ENCODE measurements at places on chromosomes 5 and 9.

- DNase-seq, result no peak
Observed at GRCh38 chr9:130949188-130950038, 10.4 kb upstream of the FIBCD1 start.

GRCh38 chr5:60597572-60598320, 102.2 kb downstream of the DEPDC1B start:
- no peak for DNase-seq

GRCh38 chr5:177089825-177090641, 3.3 kb downstream of the FGFR4 start:
- no peak for DNase-seq

- DNase-seq, result no peak
Observed at GRCh38 chr5:58276431-58276830, 183.5 kb downstream of the PLK2 start.

DNA sequence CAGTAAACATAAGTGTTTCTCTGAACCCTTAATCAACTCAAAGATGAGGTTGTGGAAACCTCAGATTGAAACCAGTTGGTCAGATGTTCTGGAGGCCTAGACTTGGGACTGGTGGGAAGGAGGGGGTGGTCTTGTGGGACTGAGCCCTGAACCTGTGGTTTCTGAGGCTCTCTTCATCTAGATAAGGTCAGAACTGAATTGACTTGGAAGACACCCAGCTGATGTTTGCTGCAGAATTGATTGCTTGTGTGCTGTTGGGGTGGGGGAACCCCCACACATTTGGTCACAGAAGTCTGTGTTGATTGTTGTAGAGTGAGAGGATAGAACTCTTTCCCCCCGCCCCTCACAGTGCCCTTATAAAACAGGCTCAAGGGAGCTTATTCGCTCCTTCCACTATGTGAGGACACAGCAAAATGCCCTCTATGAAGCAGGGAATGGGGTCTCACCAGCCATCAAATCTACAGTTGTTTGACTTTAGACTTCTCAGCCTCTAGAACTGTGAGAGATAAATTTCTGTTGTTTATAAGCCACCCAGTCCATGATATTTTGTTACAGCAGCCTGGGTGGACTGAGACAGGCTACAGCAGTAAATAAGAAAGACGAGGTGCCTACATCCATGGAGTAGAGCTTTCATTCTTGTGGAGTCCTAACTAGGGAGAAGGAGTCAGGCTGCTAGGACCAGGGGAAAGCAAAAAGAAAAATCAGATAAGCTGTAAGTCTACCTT, 25.7 kb upstream of the UGCG start:
- peak; percentile 30 for DNase-seq

- DNase-seq, result no peak
Observed at GRCh38 chr9:2243666-2244555, 228.8 kb downstream of the SMARCA2 start.

GRCh38 chr5:91293131-91293530, 90.0 kb downstream of the ARRDC3 start:
- no peak for DNase-seq

DNA sequence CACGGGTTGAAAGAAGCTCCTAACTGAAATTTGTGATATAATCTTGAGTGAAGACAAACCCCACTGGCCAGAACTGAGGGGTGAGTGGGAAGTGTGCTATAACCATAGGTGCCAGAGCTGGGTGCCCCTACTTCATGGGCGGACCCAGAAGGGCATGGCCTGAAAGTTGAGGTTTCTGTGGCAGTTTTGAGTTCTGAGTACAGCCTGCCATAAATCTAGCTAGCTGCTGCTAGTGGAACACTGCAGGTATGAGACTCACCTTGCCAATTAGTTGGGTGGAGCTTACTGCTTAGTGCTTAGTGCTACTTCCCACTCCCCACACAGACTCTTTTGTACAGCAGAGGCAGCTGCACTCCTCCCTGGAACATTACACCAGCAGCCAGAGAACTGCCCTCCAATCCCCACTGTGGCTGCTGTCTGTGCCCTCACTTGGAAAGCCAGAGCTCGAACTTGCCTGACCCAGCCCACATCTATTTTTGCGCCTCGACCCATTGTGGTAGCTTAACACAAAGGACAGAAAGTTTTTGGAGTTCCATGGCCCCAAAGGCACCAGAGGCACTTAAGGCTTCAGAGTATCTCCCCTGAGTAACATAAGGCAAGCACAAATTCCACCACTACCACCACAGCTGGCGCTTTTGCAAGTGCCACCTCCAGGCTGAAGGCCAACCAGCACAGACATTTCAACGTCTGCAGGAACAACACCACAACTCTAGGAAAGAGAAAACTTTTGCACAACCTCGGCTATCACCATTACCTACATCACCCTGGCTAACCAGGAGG, 27.1 kb upstream of the PTGER4 start:
- DNase-seq, result no peak

DNA sequence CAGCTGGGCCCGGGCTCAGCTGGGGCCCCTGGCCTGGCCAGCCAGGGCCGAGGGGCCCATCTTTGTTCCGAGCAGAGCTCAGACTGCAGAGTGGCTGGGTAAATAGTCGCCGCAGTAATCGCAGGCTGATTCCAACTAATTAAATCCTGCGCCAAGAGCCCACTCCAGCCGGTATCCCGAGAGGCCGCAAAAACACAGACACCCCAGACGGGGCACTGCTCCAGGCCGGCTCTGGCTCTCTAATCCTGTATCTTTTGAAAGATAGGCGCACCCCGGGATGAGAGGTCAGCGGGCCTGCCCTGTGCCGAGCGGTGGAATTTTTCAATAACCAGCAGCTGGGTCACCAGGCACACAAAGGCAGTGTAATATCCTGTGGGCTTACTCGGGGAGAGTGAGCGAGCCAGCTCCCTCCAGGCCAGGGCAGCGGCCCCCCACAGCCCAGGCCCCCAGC, 57.7 kb downstream of the LMX1B start:
- DNase-seq, result no peak

DNA sequence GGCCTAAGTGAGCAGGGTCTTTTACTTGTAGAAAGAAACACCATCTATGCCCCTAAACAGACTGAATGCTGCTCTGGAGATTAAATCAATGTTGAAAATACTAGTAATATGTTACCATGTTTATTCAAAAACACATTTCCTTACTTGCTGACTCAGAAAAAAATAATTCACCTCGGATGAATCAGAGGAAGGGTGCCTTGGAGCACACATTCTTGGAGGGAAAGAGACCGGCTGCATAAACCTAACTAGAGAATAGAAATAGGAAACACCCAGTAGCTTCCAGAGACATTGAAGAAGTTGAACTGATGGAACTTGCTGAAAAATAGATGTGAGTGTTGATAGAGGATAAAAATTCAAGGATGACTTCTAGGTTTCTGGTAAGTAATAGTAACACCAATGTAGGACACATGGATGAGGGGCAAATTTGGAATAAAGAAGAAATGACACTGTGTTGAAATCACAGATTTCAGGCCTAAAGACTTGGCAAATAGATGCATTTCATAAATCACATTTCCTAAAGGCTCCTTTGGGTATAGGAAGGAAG, 76.9 kb upstream of the MINAR2 start:
- no peak for DNase-seq

GRCh38 chr9:33351547-33351946, 50.8 kb downstream of the AQP7 start:
- DNase-seq, result no peak

DNA sequence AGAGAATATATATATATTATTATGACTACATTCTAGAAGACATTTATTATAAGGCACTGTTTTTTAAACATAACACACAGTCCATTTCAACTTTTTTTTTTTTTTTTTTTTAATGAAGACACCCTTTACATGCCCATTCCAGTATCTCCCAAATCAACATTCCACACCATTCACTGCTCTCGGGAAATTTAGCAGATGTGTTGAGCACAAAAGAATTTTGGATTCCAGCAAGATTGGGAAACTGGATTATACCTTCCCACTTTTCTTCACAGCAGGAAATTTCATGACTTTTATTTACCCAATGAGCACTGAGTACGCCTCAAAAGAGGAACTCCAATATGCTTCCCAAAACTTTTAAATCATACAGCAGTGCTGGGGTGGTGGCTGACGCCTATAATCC, 333.6 kb upstream of the DAB2 start:
- DNase-seq, result no peak

GRCh38 chr5:60178101-60178500, 284.6 kb upstream of the PDE4D start:
- DNase-seq, result no peak

DNA sequence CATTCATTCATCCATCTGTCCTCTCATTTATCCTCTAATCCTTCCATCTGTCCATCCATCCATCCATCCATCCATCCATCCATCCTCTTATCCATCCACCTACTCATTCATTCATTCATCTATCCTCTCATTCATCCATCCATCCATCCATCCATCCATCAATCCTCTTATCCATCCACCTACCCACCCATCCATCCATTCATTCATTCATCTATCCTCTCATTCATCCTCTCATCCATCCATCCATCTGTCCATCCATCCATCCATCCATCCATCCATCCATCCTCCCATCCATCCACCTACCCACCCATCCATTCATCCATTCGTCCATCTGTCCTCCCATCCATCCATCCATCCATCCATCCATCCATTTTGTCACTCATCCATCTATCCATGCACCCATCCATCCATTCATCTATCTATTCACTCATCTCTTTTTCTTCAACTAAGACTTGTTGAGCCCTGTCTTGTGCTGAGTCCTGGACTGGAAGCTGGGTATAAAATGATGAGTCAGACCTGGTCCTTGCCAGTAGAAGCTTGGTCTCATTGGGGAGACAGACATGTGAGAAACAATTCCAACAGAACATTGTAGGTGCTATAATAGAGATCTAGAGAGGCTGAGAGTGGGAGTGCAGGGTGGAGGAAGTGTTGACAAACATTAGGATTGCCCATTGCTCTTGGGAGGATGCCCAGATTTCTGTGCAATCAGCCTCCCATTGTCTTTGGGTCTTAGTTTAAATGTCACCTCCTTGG, 55.0 kb upstream of the IER5L start:
- no peak for DNase-seq

DNA sequence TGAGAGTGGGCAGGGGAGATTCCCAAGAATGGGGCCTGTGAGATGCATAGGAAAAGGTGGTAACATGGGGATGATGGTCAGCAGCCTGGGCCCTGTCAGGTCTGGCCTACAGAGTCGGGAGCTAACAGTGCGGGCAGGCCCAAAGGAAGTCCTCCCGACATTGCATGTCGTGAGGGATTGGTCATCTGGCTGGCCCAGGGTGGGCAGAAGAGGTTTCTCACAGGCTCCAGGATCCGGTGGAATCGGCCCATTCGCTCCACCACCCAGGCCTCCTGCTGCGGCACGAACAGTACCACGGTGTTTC, 514 bp downstream of the STOML2 start:
- no peak for DNase-seq

DNA sequence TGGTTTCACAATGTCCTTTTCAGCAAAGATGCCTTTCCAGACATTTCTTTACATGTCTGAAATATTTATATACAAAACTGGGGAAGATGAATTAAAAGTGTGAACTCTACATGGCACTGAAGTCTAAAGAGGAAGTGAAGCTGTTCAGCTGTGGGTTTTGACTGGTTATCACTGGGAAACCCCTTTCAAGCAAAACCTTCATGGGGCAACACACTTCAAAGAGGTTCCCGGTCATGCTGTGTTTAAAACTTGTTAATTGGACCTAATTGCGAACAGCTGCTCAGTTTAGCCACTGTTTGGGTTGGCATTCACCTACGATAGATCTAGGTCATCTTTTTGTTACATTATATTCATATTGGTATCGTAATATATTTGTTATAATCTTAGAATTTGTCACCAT, 20.0 kb upstream of the GDNF start:
- peak; percentile 60 for DNase-seq

GRCh38 chr5:6504677-6505415, 56.2 kb downstream of the UBE2QL1 start:
- no peak for DNase-seq

DNA sequence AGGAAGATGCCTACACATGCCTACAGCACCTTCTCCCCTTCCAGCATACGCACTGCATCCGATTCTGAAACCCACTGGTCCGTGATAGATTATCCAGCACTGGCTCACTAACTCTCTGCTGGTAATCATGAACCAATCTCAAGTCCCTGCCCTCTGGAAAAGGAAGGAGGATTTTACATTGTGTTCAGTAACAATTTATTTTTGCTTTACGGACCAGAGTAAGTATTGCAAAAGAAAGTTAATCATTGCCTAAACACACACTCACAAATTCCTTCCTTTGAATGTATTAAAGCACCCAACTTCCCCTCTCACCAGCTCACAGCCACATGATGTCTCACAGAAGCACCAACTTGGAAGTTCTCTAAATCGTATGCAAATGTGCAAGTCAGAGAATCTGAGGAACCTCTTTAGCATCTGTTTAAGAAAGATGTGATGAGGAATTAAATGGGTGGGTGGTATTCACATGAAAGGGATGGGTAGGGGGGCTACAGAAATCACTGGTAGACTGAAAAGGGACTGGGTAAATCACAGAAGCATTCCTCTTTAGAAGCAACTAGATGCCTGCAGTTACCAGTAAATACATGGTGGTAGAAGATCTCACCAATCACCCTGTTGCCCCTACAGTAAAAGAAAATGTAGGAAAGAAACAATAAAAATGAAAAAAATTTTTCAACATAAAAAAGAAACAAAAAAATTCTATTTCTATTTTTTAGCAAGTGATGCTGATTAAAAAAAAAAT, 8.4 kb downstream of the GNAQ start:
- no peak for DNase-seq

DNA sequence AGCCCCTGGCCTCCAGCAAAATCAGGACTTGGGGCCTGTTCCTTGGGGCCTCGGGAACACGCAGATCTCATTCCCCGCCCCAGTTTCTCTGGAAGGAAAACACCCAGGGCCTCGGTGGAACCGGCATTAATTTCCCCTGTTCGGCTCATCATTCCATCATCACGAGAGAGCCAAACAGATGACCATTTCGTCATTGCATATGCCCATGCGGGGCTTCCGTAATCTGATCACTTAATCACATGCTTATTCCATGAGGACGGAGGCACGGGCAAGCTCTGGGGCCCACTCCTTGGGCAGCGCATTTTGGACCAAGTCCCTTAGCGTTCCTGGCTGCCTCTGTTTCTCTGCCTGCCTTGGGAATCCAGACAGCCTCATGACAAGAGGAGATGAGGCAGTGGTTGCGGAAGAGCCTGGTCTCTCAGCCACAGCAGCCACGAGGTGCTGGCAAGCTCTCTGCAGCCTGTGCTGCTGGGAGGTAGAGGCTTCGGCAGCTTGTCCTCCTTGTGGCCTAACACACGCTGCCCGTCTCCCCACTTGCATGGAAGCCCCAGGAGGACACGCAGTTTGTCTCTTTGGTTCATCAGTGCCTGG, 65.0 kb upstream of the IER5L start:
- no peak for DNase-seq

DNA sequence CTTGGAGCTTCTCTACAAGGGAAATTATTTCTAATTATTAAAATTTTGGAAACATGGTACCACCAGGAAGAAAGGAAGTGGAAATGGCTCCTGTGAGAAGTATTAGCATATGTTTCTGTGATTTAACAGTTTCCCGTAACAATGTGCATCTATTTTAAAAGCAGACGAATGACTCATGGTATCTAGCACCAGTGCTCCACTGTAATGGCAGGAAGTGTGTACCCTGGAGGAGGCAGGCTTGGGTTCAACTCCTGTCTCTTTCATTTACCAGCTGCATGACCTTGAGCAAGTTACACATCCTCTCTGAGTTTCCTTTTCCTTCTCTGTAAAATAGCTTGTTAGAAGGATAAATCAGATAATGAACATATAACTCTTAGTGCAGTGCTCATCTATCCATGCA, 41.0 kb upstream of the ANGPTL2 start:
- DNase-seq, result no peak

- peak; percentile 39 for DNase-seq
Observed at GRCh38 chr5:149345892-149346222, 558 bp downstream of the GRPEL2 start.

GRCh38 chr9:110148384-110148783, 59.6 kb downstream of the C9orf152 start:
- peak; percentile 52 for DNase-seq

Measured in GM13976 (cell line).